ENCODE measurements at places on chromosomes 5 and 9. TPM values are rescaled to one million over a fixed set of nuclear protein-coding genes. Genes with fewer than 3 reads are reported as not detected.

DNA sequence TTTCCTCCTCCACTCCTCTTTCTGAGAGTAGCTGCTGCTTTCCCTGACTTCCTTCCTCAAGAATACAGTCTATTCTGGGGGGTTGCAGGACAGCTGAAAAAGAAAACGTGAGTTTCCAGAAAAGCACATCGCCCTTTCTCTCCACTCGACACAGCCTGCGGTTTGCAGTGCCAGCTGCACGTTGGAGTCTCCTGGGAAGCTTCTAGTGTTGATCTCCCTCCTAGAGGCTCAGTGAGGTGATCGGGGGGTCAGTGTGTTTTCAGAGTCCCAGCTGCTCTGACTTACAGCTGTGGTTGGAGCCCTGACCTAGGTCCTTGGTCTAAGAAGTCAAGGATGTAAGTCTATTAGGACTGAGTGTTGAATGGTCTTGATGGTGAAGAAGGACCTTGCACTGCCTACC, 25.0 kb upstream of the SUSD3 start:
- DNase-seq: no peak

MYMK gene
- total RNA-seq: not detected

GRCh38 chr9:136499071-136499934, 16.5 kb upstream of the SEC16A start:
- no peak for DNase-seq

IL17B gene
- not detected for total RNA-seq

PRUNE2 gene
- total RNA-seq: 0.57 TPM

DNA sequence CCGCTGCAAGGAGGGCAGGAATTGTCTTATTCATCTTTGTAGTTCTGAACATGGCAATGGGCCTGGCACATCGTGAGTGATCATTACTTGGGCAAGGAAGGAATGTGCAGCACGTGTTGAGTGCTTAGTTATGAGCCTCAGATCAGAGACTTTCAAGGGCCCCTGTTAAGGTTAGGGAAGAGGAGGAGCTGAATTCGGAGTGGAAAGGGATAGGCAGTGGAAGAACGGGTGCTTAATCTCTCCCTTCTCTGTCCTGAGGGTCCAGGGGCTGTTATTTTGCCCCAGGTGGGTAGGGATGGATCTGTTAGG, 59.5 kb upstream of the RARS1 start:
- DNase-seq: no peak

- no peak for DNase-seq
Observed at GRCh38 chr9:103811462-103811861, 282.6 kb upstream of the SMC2 start.

GRCh38 chr9:34127035-34127948, 794 bp upstream of the DCAF12 start:
- DNase-seq: no peak

LVRN gene
- not detected for total RNA-seq

DNA sequence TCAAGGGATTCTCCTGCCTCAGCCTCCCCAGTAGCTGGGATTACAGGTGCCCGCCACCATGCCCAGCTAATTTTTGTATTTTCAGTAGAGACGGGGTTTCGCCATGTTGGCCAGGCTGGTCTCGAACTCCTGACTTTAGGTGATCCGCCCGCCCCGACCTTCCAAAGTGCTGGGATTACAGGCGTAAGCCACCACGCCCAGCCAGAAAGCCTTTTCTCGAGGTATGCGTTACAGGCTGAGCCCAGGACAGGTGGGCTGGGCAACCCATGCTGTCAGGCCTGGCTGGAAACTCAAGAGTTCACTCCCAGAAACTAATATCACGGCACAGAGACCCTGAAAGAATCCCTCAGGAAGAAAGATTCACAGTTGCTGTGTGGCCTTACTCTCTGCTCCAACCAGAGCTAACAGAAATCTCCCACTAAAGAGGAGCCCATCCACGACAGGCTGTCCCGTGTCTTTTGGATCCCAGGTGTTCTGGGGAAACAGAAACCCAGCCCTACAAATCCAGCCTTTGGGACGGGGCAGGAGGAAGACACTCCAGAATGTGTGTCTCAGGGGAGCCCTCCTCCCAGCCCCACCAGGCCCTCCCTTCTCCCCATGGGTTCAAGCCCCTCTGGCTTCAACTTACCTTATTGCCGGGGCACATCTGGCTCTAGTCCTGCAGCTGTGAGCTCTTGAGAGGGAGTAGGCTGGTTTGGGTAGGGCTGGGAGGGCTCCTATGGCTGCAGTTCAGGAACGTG, 400 bp downstream of the TIFAB start:
- no peak for DNase-seq

PCDHA4 gene
- not detected for total RNA-seq

SPINK6 gene
- total RNA-seq: not detected

DNA sequence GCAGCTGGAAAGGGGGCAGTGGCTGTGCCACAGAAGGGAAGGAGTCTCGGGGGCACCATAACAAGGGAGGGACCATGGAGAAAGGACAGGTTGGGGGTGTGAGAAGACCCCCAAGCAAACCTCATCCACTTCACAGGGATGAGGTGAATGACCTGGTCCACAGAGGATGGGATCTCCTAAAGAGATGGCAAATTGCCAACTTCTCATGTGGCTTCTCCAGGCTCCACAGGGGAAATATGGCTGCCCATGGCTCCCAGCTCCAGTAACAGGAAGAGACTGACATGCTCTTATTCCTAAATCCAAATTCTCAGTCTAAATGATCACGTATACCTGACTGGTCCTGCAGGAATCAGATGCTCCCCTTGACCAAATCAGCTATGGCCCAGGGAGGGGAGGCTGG, 340.4 kb downstream of the SPOCK1 start:
- no peak for DNase-seq

DNA sequence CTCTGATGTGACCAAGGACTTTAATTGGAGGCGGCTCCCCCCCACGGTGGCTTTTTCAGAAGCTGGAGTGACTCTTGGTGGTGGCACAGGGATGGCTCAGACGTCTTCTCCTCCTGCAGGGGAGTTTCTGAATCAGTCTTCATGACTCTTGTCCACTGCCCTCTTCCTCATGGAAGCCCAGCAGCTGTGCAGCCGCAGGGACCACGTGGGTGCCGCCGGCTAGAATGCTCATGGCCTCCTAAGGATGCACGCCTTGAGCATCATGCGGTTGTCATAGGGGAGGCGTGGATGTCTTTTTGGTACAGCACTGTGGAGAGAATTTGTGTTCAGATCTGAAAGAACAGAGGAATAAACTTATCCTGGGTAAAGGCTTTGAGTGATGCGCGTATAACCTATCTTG, 1.3 kb downstream of the TEX53 start:
- no peak for DNase-seq

DNA sequence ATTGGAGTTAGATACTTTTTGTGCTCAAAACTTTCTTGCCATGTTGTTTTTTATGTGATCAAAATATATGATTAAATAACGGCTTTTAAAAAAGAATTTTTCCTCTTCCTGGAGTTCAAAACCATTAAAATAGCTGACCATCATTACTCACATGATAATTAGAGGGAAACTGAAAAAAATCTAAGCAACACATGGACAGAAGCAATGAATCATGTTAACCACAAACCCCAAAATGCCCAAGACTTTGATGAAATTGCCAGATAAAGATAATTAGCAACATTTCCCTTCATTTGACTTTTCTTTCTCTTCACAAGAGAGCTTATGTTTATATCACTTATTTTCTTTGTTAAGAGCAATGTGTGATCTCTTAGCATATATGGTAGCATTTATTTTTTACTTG, 1294.2 kb downstream of the EFNA5 start:
- DNase-seq: no peak

- DNase-seq: no peak
Observed at GRCh38 chr9:133845440-133845839, 107.3 kb upstream of the SARDH start.

NSA2 gene
- 70.0 TPM for total RNA-seq

DNA sequence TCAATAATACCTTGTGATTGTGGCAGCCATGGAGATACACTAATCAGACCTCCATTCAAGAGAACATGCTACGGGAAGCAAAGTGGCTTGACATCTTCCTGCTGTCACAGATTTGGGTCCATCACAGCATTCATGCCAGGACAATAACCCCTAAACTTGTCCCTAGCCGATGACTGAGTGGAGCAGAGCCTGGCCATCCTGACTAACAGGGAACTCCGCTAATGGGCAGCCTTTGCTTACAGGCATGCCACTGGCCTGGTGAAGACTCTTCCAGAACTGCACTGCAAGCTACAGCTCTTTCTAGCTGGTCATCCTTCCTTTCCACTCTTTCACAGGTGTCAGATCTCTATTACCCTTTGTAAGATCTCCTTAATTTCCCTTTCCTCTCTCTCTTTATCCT, 16.0 kb downstream of the FAM174A start:
- DNase-seq: no peak

GRCh38 chr5:168424594-168425323, 61.5 kb upstream of the RARS1 start:
- DNase-seq: no peak

AFAP1L1 gene
- 0.95 TPM for total RNA-seq

DNA sequence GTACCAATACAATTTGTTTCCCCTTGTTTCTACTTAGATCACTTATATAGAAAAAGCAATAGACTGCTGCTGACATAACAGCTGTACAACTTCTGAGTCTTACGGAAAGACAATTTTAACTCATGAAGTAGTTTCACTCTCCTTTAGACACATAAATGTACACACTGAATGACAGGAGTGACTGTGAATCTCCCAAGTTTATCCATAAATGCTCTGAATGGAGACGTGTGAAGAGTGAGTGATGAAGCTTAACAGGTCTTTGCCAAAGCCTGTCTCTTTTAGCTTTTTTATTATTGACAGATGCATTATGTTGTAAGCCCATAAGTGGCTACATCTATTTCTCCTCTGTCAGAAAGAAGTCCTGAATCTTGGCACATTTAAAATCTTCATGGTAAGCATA, 265.9 kb downstream of the TRIM36 start:
- DNase-seq: no peak

- DNase-seq: no peak
Observed at GRCh38 chr9:96079779-96080178, 204.3 kb downstream of the ERCC6L2 start.

FOXI1 gene
- 0.25 TPM for total RNA-seq

CLINT1 gene
- total RNA-seq: 76.6 TPM

- DNase-seq: no peak
Observed at GRCh38 chr9:72041775-72042194, 18.6 kb downstream of the C9orf57 start.

DNA sequence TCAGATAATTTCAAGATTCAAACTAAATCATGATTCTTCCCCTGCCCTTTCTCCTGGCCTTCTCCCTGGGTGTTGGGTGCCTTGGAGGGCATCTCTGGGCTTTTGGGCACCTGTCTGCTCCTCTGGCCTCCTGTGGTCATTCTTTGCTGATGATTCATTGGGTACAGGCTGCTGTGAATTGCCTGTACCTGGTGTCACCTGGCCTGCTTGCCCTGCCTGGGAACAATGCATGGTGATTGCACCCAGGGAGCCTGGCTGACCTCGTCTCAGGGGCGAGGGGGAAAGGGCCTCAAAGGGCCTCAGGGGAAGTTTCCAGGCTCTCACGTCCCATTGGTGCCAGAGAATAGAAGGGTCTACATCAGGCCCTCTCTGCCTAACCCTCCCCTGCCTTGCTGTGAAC, 20.1 kb upstream of the CKMT2 start:
- DNase-seq: no peak

CXXC5 gene
- 9.0 TPM for total RNA-seq

- no peak for DNase-seq
Observed at GRCh38 chr5:145811834-145812625, 23.1 kb downstream of the PRELID2 start.

DNA sequence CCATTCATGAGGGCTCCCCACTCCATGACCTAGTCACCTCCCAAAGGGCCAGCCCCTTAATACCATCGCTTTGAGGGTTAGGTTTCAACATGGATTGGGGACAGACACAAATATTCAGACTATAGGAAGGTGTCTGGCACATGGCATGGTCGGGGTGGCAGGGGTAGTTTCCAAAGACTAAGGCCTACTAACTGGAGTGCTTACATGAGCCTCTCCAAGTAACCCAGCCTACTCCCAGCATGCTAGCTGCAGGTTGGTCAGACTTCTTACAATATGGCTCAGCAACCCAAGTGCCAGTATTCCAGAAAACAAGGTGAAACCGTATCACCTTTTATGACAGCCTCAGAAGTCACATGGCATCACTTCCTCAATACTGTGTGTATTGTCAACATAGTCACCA, 19.9 kb upstream of the OTULINL start:
- DNase-seq: no peak

DNA sequence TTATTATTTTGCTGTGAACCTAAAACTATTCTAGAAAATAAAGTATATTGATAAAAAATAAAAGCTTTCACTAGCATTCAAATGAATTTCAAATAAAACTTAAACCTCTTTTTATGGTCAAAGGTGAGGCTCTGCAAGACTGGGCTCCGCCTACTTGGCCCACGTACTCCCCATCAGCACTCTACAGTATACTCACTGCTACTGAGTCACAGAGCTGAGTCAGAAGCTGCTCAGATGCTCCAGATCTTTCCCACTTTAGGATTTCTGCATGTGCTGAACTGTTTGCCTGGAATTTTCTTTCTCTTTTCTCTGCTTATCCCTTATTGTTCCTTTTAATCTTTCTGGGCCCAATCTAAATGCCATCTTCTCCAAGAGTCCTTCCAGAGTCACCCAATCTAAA, 331.9 kb upstream of the CCNG1 start:
- no peak for DNase-seq

GRCh38 chr5:88142886-88143692, 125.6 kb downstream of the TMEM161B start:
- DNase-seq: no peak

DNA sequence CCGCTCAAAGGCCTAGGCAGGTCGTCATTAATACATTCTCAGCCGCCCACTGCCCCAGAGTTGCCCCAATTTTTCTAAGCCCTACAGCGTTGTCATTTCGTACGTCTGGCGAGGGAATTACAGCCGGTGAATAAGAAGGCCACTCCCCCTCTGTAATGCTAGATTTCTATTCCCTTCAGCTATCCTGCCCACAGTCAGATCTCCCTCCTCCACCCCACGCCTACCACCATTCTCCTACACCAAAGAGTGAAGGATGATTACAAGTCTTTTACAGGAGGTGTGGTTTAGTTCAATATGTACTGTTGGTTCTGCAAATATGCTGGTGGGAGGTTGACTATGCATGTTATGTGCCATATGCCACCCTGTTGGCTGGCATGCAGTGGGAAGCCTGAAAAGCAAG, 83.7 kb upstream of the SMIM15 start:
- DNase-seq: no peak

GRCh38 chr9:93893899-93894690, 61.1 kb downstream of the BARX1 start:
- no peak for DNase-seq

DNA sequence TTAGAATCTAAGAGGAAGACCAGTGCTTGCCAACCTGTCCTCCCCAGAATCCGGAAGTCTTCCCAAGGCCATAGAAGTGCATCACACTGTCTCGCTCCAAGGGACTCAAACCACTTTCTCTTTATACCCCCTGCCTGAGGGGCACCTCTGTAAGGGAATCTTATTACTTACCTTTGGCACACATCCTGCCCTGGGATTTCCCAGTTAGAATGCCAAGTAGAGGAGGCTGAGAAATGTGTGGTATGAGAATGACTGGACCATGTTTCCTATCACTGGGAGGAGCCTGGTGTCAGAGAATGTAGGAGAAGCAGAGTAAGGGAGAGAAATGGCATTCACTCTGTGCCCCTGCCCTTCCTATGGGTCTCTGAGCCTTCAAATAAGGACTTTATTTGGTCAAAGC, 85.8 kb downstream of the AOPEP start:
- no peak for DNase-seq
